Astrocyte (in vitro differentiated cells and primary cell): ENCODE measurements at places on chromosomes 2 and 18. TPM values are rescaled to one million over a fixed set of nuclear protein-coding genes. Genes with fewer than 3 reads are reported as not detected.
A peak's percentile ranks its signal among the peaks of the same experiment; 100 is the strongest.

GRCh38 chr2:169178804-169179390, 109.5 kb downstream of the DHRS9 start:
- no peak for DNase-seq

GRCh38 chr18:49041435-49042245, 90.9 kb upstream of the SMAD7 start:
- DNase-seq, result peak; percentile 26

DNA sequence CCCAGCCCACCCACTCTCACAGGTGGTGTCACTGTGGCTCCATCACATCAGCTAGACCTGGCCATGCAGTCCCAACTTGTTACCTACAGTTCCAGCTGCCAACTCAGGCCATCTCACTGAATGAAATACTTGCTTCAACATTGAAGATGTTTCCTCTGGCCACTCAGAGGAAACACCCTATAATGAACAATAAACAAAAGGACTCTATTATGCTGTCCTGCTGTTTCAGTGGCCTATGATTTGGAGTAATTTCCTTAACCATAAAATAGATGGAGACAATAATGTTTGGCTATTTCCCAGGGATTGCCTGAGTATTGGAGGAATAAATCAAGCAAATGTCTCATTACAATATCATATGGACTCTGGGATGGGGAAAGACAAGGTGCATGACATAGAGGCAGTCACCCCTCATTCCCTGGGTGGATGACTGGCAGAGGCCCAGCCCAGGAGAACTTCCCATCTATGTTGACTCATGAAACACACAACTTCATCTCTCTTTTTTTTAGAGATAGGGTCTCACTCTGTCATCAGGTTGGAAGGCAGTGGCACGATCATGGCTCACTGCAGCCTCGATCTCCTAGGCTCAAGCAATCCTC, 134.4 kb downstream of the TGIF1 start:
- no peak for DNase-seq

- no peak for DNase-seq
Measured at GRCh38 chr18:32442575-32442974, 28.1 kb downstream of the GAREM1 start.

- no peak for DNase-seq
Measured at GRCh38 chr2:201261471-201261870, 1.1 kb downstream of the CASP8 start.

- DNase-seq, result no peak
Measured at GRCh38 chr2:950080-950966, at the start of gene SNTG2. Gene SNTG2, plus strand, starts transcription at chr2:950849. Its CDS starts 148 bp downstream, at chr2:950997.

DNA sequence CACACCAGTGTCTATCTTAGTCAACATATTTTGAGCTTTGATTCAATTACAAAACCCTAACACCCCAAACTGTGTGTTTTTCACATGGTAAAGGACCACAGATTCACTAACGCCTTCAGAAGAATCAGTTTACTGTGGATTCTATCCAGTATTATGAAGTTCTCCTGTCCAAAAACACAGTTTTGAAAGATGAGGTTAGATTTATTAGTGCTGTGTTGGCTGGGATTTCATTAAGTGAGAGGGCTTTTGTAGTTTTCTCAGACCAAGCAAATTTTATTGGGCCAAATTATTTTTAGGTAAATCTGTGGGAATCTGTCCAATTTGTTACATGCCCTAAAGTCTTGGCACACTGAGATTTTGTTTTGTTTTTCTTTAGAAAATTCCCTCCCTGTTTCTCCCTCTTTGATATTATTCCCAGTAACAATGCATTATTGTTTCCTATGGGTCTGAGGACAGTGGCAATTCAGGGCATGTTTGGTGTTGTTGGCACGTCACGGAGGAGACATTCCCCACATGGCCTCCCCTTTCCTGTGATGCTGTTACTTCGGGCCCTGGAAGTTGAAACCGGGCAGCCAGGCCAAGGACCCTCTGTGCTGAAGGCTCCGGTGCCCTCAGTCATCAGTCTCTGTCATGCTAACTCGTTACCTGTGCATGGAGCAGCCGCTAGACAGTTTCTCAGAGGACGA, 87.5 kb upstream of the ALKAL2 start:
- DNase-seq, result no peak

GRCh38 chr2:192570788-192571187, 376.1 kb upstream of the TMEFF2 start:
- no peak for DNase-seq

GRCh38 chr2:215799194-215799593, 214.2 kb downstream of the MREG start:
- no peak for DNase-seq

DNA sequence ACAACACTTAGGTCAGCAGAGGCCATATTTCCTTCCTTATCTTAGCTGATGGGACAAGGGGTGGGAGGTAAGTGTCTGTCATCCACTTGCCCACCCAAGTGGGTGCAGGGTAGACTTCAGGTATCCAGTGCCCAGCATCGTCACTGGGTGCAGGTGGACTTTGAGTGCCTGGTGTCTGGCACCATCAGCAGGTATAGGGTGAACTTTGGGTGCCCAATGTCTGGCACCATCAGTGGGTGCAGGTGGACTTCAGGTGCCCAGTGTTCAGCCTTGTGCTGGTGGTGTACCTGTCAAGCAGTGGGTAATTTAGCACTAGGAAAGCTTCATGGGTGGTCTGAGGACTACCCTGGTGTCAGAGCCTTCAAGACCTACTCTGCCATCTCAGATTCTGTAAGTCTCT, 175.6 kb downstream of the SEPTIN10 start:
- DNase-seq, result no peak

- DNase-seq, result no peak
Measured at GRCh38 chr2:95351598-95351915, 51.0 kb upstream of the FAHD2A start.

- DNase-seq, result no peak
Measured at GRCh38 chr18:33814546-33814945, 236.5 kb downstream of the ASXL3 start.

DNA sequence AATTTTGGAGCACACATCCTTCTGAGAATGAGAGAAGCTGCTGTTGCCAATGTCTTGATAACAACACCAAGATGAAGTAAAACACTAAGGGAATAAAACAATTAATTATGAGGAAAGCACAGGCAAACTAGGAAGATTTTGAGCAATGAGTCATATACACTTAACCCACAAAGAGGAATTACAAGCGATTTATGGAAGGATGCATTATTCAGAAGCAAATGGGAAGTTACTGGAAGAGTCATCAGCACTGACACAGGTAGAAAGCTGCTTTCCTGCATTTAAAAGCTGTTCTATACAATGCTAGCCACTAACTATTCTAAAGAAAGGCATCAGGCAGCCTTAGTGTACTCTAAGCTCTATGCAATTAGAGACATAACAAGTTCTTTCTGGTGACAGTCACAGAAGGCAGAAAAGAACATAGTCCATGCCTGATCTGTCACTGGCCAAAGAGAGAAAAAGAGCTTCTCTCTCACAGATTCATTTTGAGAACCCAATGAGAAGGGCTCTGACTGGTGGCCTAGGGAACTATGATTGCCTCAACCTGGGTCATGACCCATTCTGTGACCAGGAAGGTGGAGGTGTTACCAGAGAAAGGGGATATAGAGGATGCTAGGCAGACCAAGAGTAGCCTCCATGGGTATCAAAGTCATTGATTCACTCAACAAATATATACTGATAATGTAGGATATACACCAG, 45.4 kb downstream of the M1AP start:
- DNase-seq, result peak; percentile 85

GRCh38 chr18:7904529-7904928, 337.4 kb downstream of the PTPRM start:
- peak; percentile 78 for DNase-seq

- DNase-seq, result peak; percentile 49
Measured at GRCh38 chr18:323253-323622, 55.4 kb upstream of the THOC1 start.

DNA sequence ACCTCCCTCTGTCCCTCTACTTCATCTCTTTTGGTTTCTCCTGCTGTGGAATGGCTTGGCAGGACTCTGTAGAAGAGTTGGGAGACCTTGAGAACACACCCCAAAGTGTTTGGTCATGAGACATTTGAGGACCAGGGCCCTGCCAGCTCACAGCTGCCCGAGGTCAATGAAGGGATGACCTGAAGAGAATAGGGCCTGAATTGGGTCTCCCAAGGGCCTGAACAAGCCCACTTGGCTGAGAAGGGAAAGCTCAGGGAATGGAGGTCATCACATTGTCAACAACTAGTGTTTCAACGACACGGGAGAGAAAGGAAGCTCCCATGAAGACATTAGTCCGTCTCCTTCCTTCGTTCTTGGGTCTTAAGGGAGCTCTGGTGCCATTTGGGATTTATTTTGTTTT, 52.8 kb downstream of the TTC32 start:
- no peak for DNase-seq

The PTH2R gene
- not detected in 2 replicates for total RNA-seq

The ZCCHC2 gene
- 14.8 and 16.3 TPM in 2 replicates for total RNA-seq

The CD226 gene
- 0.07 and 0.12 TPM in 2 replicates for total RNA-seq

The HOXD11 gene
- not detected in 2 replicates for total RNA-seq

The EPHA4 gene
- total RNA-seq, result 30.1 and 35.7 TPM in 2 replicates
